ENCODE measurements at places on chromosomes 1 and 21. TPM values are rescaled to one million over a fixed set of nuclear protein-coding genes. Genes with fewer than 3 reads are reported as not detected.

Gene FAM72D
- total RNA-seq = 1.00 TPM

DNA sequence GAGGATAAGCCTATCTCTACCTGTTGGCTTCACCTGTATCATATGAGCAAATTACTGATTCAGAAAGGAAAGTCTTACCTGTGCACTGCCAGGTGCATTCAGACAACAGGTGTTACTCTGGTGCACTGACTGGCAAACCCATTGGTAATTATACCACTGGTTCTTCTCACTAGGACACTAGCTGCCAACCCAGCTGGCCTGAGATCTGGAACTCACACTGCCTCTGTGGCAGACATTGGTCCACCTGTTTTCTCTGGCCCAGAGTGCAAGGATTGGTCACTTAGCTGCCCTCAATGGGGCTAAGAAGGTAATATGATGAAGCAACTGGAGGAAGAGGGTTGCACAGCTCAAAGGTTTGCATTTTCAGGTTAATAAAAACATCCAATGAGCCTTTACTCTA lies 140.2 kb upstream of the DNAH14 start:
- no peak for DNase-seq

Gene PTPRU
- 36.6 TPM for total RNA-seq

Gene TTLL7
- 28.7 TPM for total RNA-seq

GRCh38 chr1:69755647-69756046 lies 187.9 kb downstream of the LRRC7 start:
- DNase-seq = no peak

DNA sequence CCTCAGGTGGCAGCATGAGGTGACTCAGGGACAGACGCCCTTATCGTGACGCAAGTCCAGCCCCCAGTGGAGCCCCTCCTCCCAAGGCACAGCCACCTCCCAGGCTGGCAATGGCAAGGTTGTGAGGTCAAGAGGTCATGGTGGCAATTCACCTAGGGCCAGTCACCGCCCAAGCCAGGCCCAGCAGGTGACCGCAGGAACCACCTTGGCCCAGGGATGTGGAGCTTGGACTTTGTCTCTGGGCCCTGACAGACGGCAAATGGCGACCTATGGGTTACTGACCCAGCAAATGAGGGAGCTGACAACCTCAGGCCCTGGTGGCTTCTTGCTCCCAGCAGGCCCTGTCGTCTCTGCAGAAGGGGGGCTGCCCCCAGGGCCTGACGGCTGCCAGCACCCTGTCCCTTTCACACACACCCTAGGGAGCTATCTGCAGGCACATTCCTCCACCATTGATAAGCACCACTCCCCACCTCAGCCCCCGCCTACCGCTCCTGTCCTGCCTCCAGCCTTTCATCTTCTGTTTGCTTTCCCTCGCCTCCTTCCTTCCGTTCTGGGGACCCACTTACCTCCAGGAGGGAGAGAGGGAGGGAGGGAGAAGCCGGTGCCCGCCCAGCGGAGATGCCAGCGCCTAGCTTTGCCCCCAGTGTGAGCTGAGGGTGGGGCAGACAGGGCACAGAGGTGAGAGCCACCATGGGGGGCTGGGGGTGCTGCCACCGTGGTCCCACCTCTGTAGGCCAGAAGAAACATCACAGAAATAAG lies 12.1 kb downstream of the EPHA2 start:
- peak; percentile 65 for DNase-seq

- DNase-seq = no peak
These were observed 71.8 kb upstream of the ADAM30 start for GRCh38 chr1:119968068-119968492.

GRCh38 chr1:41741244-41741643 lies 177.5 kb downstream of the HIVEP3 start:
- no peak for DNase-seq

DNA sequence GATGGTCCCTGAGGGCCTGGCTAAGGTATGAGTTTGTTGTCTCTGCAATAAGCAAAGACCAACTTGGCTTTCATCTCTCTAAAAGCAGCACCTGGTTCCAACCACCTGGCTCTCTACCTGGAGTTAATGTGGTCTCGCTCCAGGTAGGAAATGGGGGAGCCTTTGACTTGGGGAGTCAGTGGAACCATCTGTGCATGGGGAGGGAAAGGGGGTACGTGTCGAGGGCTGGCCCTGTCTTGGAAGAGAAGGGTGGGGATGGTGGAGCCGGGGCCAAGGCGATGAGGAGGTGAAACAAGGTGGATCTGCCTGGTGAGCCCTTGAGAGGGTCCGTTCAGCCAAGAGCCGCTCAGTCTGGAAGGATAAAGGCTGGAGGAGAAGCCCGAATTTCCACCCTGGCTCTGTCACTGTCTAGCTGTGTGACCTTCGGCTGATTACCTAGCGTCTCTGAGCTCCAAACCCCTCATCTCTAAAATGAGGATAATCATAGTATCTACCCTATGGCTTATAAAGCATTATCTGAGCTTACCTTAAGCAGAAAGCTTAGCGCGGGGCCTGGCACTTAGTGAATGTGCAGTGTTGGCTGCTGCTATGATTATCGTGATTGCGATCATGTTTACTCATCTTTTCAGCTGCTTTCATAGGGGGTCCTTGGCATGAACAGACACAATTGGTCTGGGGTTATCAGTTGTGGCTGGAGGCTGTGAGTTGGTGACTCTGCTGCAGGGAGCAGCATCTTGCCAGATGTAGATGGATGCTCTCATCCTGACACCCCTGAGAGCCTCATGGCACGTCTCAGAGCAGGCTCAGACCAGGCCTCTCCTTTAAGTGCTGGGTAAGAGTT lies 78.7 kb downstream of the ACTL8 start:
- no peak for DNase-seq

Gene CFHR3
- not detected for total RNA-seq

GRCh38 chr21:46046471-46046870 lies 51.4 kb upstream of the COL6A2 start:
- no peak for DNase-seq

Gene FMO5
- 1.3 TPM for total RNA-seq

DNA sequence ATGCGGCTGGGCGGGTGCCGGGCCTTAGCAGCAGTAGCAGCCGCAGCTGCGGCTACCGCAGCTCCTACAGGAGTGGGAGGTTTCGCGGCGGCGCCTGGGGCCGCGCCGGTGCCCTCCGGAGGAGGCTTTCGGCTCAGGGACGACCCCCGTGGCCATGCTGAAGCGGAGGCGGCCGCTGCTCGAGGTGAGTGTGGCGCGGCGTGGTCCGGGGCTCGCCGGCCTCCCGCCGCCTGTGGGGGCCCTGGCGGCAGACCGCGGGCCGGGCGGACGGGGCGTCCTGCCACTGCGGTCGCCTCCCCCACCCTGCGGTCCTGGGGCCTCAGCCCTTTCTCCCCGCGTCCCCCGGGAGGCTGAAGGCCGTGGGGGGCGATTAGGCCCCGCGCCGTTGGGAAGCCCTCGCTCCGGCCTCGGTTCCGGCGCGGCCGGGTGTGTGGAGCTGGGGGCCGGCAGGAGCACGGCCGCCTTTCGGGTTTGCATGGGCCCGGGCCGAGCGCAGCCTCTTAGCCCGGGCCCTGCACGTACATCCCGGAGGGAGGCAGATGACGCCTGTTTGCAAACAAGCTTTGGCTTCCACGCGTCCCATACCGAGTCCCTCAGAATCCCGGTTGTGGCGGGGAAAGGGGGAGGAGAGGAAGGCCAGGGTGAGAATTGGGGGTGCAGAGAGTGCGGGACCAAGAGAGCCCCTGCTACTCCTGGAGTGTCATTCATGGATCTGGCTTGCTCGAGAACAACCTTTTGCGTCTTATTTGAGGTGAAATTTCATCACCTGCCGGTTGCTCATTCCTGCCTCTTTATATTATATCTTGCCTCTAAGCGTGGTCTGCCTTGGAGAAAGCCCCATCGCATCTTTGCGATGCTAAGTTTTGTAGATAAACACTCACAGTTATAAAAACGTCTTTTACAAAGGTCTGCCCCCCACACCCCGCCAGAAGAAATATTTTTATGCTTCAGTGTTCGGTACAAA lies 613 bp downstream of the ZFYVE9 start:
- peak; percentile 43 for DNase-seq

DNA sequence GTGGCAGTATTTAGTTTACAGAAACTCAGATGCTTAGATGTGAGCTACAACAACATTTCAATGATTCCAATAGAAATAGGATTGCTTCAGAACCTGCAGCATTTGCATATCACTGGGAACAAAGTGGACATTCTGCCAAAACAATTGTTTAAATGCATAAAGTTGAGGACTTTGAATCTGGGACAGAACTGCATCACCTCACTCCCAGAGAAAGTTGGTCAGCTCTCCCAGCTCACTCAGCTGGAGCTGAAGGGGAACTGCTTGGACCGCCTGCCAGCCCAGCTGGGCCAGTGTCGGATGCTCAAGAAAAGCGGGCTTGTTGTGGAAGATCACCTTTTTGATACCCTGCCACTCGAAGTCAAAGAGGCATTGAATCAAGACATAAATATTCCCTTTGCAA lies 59.7 kb upstream of the ZNF326 start:
- no peak for DNase-seq

- DNase-seq = no peak
These were observed 26.6 kb upstream of the FAM20B start for GRCh38 chr1:178999061-178999460.

DNA sequence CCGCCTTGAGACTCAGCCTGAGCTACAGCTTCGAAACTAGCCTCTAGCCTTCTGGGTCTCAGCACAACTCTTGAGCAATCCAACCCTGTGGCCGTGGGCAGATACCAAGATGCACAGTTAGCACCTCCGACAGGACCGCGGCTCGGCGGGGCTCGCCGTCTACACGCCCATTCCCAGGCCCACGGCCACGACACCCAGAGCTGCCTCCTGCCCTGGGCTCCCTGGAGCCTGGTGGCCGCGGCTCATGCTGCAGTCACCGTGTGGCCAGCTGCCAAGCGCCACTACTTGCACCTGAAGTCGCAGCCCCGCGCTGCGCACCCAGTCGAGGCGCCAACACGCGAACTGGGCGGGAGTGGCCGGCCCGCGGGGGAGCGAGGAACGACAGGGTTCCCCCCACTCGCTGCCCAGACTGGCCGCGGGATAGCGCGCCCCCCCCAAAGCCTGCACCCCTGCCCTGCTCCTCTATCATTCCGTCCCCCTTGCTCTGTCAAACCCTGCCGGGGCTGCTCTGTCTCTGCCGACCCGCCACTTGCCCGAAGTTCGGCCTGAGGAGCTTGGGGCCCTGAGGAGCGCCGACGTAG lies 729 bp upstream of the CDCA8 start:
- DNase-seq = peak; percentile 12

Gene RXFP4
- not detected for total RNA-seq

Gene DMBX1
- total RNA-seq = 0.07 TPM

Gene KRTAP7-1
- total RNA-seq = not detected

DNA sequence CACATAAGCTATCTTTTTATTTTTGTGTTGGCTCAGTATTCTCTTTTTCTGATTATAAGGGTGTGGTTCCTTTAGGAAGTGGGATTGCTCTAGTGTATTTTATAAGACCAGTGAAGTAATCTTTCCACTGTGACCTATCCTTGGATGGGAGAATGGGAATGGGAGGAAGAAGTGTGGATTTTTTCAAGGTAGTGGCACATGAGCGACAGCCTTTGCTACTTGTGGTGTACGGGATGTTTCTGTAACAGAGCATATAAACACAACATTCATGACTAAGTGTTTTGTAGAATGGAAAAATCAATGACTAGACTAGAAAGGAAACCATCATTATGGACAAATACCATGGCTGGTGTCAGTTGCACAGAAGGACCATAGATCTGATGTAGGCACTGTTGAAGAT lies 209.6 kb downstream of the GIPC2 start:
- peak; percentile 20 for DNase-seq

Gene GPX7
- total RNA-seq = 5.7 TPM

Gene CDC42
- total RNA-seq = 346 TPM

GRCh38 chr1:237478842-237479241 lies 411.9 kb downstream of the ZP4 start:
- DNase-seq = no peak

Gene TCHHL1
- not detected for total RNA-seq

DNA sequence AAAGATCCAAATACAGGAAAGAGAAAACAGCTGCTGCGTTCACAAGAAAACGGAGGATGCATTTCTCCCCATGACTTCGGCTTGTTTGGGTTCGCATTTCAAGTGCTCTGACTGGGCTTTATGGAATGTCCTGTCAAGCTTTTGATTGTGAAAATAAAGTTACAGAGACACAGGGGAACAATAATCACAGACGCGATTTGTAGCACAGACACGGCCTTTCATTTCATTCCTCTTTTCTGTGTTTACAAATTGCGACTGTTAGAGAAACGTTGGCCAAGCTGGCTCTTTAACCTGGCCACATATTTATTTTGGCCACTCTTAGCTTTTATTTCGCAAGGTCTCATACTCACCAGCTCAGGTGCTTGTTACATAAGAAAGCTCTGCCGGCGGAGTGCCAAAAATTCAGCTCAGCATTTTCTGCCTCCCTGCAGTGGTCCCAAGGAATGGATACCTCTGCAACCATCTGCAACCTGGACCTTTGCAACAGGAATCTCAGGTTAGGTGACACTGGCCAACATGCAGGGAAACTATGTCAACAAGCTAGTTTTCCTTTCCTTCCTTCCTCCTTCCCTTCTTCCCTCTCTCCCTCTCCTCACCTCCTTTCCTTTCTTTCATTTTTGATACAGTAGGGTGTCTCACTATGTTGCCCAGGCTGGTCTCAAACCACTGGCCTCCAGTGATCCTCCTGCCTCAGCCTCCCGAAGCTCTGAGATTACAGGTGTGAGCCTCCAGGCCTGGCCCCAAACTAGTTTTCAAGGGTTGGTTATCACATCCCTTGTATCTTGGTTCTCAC lies 58.2 kb upstream of the SLC45A1 start:
- DNase-seq = peak; percentile 82

GRCh38 chr1:179016706-179017382 lies 8.8 kb upstream of the FAM20B start:
- DNase-seq = peak; percentile 90

DNA sequence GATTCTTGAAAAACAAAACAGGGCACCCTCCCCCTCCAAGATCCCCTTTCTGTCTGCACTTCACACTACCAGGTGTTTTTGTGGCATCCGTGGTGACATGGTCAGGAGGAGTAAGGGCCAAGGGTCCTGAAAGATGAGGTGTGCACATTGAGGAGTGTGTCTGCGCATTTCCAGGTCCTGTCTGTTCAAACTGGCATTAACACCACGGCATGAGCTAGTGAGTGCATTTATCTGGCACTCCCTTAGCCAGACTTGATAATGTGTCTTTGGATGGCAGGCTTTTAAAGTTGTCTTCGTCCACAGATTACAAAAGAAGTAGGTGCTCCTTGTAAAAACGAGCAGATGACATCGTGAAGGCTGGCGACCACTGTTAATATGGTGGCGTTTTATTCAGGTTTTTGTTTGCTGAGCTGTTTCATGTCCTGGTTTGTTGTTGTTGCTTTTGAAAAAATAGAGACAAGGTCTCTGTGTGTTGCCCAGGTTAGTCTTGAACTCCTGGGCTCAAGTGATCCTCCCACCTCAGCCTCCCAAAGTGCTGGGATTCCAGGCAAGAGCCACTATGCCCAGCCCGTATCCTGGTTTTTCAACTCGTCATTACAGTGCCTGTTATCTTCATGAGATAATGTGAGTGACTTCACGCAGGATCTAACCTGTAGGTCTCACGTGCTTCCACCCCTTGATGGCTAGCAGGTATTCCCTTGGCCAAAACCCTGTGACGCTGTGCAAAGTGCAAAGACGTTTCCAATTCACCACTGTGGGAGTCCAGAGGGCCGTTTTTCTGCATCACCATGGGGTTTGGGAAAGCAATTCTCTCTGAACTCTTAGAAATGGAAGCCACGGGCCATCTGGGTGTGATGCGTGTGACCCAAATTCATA lies 4.2 kb downstream of the TMEM51 start:
- no peak for DNase-seq

Gene RNU1-3
- 1,356 TPM for total RNA-seq
